Activated naive CD4-positive, alpha-beta T cell (primary cell): ENCODE measurements at places on chromosomes 3 and 15.

DNA sequence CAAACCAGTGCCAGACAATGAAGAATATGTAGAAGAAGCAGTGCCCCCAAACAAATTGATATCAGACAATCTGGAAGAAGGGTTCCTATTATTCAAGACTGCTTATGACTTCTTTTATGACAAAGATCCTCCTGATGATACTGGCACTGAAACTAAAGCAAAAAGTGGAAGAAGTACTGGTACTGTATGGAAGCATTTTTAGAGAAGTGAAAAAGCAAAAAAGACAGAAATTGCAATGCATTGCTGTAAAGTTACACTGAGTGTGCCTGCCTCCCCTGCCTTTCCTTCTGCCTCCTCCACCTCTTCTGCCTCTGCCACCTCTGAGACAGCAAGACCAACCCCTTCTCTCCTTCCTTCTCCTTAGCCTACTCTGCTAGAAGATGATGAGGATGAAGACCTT is 167.6 kb downstream of the PLCL2 start:
- no peak for DNase-seq

DNA sequence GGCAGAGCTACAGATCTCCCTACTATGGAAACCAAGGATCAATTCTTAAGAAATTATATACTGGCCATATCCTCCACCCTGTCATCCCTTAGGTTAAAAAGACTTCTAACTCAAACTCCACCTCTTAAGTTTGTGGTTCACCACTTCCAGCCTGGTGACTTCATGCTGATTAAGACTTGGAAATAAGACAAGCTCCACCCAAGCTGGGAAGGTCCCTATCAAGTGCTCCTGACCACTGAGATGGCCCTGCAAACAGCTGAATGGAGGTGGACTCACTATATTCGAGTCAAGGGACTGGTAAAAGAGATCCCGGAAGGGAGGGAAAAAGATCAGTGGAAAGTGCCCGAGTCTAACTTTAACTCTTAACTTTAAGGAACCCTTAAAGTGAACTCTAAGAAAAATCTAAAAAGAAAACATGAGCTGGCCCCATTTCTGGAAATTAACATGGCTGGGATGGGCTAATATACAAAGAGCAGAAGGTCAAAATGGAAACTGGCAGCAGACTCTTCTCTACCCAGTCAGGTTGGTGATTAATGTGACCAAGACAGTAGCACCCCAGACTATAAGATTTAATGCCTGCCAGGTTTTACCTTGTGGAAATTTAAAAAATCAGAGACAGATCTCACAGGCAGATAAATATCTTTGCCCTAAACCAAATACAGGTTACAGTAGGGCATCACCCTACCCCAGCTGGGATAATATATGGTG is 43.9 kb downstream of the PPCDC start:
- no peak for DNase-seq

DNA sequence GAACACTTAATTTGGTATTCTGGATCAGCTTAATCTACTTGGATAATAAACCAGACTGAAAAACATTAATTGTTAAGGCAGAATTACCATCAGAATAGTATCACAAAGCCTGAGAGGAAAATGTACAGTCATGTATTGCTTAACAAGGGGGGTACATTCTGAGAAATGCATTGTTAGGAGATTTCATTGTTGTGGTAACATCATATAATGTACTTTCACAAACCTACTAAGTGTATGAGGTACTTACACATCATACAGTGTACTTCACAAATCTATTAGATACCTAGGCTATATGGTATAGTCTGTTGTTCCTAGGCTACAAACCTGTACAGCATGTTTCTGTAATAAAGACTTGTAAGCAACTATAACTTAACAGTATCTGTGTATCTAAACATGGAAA is 68.2 kb downstream of the NBEAL2 start:
- DNase-seq, result no peak

DNA sequence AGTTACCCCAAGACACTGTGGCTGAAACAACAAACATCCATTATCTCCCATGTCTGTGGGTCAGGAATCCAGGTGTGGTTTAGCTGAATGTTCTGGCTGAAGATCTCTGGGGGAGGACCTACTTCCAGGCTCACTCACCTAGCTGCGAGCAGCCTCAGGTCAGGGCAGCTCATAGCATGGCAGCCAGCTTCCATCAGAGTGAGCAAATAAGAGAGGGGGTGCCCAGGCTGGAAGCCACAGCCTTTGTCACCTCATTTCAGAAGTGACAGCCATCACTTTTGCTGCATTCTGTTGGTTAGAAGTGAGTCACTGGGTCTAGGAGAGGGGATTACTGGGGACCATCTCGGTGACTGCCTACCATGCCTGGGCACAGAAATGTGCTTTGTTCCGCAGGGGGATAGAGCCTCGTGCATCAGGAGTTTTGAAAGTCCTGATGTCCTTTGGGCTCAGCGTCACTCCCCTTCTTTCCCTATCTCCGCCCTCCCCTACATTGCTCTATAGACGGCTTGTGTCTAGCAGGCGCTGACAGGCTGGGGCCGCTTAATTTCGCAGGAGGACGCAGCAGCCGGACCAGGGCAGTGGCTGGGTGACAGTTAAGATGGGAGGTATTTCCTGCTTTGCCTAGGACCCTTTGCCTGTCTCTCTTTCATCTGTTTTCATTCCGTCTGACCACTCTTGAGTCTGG is 25.4 kb downstream of the TGM4 start:
- DNase-seq, result no peak

GRCh38 chr3:149605902-149606301 is 51.9 kb downstream of the WWTR1 start:
- DNase-seq, result no peak

DNA sequence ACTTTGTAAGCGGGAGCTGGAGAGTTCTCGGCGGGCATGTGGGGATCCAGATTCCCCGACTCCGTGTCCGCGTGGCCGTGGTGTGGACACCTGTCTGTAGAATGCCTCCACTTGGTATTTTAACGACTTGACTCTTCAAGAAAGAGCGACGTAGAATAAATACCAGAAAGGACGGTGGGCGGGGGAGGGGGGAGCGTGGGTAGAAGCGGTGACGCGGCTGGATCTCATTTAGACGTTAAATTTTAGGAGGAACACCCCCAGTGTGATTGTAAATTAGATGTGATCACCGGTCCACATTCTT is 620 bp upstream of the PYGO1 start:
- DNase-seq, result no peak
